ENCODE measurements at places on chromosomes 1 and 21.

DNA sequence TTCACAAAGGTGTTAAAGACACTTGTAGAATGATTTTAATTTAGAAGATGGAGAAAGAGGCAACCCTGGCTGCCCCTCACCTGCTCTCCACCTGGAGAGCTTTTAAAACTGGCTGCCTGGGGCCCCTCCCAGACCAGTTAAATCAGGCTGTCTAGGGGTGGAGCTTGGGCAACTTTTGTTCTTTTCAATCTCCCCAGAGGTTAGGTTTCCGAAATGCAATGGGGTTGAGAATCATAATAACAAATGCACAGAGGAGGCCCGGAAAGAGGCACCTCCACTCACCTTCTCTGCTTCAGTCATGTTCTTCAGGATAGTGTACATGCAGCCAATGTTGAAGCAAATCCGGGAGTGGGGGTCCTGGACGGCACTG, 400 bp downstream of the NCF2 start:
- DNase-seq = no peak

DNA sequence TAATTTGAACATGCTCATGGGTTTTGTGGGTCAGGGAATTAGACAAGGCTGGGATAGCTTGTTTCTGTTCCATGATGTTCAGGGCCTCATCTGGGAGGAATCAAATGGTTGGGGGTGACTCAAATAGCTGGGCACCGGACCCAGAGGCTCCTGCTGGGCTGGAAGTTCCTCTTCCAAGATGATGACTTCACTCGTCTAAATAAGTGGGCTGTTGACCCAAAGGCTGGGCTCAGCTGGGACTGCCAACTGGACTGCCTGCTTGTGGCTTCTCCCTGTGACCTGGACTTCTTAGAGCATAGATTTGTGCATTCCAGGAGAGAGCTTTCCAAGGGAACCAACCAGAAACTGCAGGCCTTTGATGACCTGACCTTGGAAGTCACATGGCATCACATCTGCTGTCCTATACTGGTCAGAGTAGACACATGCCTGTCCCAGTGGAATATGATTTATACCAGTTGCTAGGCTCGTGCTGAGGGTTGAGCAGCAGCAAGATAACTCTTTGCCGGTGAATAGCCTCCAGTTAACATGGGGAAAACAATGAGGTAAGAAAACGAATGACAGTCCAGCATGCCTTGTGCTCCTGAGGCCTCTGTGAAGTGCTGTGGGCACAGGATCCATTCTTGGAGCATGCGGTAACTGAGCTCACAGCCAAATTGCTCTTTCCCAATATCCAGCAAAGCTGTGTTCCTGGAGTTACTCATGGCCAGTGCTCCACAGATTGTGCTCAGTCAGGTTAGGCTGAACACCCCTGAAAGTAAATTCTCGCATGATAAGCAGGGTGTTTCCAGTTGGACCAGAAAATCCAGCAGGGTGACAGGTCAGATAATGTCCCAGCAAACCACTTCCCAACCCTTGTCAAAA, 272.9 kb upstream of the TMEM51 start:
- no peak for DNase-seq

DNA sequence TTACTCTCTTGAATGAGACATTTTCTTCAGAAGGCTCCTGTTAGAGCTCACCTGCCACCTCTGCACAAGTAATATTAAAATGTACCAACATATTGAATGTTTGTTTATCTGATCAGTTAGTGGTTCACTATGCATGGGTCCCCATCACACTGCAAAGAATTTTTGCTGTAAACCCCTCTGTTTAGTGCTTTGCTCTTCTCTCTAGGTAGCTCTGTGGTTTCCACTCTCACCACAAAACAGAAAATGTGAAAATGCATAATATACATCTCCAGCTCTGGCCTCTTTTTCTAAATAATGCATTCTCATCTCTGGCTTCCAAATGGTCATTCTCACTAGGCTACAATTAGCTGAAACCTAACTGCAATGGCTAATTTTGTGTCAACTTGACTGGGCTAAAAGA, 176.7 kb downstream of the TRIM33 start:
- DNase-seq = no peak

DNA sequence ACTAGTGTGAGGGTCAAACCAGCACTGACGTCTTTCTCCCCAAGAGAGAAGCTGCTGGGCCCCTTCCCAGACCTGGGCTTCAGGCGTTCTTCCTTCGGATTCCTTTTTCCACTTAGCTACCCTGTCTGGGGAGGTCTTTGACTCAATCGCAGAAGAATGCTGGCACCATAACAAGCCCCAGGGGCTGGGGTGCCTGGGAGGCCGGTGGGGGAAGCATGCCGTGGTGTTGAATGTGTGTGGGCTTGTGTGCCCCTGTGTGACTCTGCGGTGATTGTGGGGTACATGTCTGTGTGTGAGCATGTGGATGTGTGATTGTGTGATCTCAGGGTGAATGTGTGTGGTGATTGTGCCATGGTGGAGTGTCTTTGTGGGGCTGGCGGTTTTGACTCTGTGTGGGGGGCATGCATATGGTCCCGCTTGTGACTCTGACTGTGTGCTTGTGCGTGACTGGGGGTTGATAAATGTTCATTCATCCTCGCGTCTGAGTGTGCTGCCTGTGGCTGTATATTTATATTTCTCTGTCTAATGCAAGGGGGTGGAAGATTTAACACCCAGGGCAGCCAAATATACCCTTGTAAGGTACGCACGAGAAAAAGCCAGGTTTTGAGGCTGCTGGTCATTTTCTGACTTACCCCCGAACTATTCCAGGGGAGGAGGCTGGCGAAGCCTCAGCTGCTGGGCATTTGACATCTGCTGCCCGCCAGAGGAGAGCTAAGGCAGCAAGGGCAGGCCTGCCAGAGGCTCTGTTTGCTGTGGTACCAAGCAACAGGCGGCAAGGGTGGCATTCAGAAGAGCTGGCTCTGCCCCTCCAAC, 1.1 kb upstream of the SYNC start:
- no peak for DNase-seq

- DNase-seq = no peak
Observed at GRCh38 chr1:53606651-53607051, 132.3 kb downstream of the GLIS1 start.

DNA sequence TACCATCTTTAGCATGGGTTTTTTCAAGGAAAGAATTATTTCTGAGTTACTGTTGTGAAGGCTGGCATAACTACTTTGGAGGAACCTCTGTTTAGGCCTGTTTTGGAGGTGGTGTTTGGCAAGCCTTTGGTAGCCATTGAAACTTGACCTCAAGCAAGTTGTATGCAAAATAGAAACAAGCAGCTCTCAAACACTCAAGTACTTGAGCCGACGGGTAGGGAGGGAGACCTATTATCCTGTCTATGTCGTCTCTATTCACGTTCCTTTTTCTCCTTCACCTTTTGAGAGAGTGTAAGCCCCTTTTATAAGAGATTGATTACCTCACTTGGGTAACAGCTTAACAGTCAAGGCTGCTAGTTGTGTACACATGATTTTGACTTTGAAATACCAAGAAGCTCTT, 878.3 kb upstream of the CXADR start:
- peak; percentile 92 for DNase-seq

- no peak for DNase-seq
Observed at GRCh38 chr21:41628256-41628655, 120.3 kb upstream of the TMPRSS2 start.

- peak; percentile 66 for DNase-seq
Observed at GRCh38 chr1:41268154-41268770, 26.2 kb upstream of the SCMH1 start.

- DNase-seq = no peak
Observed at GRCh38 chr1:59696421-59697115, 118.2 kb upstream of the HOOK1 start.

DNA sequence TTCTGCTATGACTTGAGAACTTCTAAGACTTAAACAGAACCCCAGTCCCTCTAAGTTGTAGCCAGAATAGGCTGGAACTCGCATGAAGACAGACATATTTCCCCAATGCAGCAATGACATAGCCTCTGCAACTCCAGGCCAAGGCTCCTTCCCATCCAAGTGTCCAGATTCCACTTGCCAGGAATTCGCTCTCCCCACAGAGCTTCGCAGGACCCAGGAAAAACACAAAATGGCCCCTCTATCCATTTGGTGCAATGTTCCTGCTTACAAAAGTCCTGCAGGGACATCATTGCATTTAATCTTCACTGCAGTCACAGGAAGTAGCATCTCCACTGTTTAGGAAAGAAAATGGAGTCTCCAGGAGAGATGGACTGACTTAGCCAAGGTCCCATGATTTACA, 147.5 kb upstream of the KLHDC7A start:
- no peak for DNase-seq

DNA sequence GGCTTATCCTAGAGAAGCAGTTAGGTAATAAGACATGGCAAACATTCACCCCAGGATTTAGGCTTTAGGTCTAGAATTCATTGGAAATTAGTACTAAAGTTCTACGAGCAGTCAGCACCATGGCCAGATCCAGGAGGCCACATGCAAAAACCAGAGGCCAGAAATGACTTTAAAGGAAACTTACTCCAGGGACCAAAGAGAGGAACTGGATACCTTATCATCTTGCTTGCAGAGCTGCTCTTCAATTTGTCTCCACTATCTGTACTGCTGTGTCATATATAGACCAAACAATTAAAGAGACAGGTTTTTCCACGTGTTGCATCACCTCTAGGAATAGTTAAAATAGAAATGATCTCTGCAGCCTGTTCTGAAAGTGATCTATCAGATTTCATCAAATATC, 127.8 kb downstream of the LMX1A start:
- no peak for DNase-seq

- no peak for DNase-seq
Observed at GRCh38 chr1:218467101-218468072, 122.3 kb downstream of the TGFB2 start.

GRCh38 chr1:27333717-27334279, 8.0 kb upstream of the SYTL1 start:
- DNase-seq = no peak

GRCh38 chr21:46173573-46173972, 10.7 kb downstream of the SPATC1L start:
- no peak for DNase-seq

DNA sequence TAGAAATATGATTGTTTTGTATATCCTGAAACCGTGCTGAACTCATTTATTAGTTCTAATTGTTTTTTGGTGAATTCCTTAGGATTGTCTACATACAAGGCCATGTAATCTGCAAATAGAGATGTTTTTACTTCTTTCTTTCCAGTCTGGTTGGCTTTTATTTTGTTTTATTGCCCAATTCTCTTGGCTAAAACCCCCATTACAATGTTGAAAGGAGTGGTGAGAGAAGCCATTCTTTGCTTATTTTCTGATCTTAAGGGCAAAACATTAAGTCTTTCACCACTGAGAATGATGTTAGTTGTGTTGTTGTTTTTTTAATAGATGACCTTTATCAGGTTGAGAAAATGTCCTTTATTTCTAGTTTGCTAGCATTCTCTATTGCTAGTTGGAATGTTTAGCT, 157.3 kb downstream of the NTMT2 start:
- no peak for DNase-seq

GRCh38 chr21:27803571-27803970, 836.7 kb upstream of the ADAMTS5 start:
- no peak for DNase-seq

- DNase-seq = no peak
Observed at GRCh38 chr1:13666317-13666716, 33.7 kb upstream of the PRDM2 start.

- no peak for DNase-seq
Observed at GRCh38 chr21:34911360-34911759, 137.7 kb downstream of the RUNX1 start.

GRCh38 chr1:172241540-172241939, 178.9 kb upstream of the C1orf105 start:
- no peak for DNase-seq

GRCh38 chr1:183230413-183230812, 44.3 kb downstream of the LAMC2 start:
- no peak for DNase-seq

GRCh38 chr1:7386226-7387052, 384.7 kb upstream of the VAMP3 start:
- peak; percentile 5 for DNase-seq

- DNase-seq = no peak
Observed at GRCh38 chr1:231338270-231339128, at the start of gene SPRTN. SPRTN (plus strand) TSS chr1:231338293; CDS start chr1:231338384, 91 bp downstream.

DNA sequence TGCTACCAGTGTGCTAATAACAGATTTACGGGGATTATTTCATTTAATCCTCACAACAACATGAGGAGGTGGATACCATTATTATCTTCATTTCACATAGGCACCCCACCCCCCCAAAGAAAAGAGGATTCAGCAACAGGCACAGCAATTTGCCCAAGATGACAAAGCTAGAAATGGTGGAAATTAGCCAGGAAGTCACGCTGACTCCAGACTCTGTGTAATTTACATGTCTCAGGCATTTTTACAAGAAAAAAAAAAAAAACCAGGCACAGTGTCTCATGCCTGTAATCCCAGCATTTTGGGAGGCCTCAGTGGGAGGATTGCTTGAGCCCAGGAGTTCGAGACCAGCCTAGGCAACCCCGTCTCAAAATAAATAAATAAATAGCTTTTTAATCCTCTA, 37.5 kb upstream of the PRDM2 start:
- no peak for DNase-seq

DNA sequence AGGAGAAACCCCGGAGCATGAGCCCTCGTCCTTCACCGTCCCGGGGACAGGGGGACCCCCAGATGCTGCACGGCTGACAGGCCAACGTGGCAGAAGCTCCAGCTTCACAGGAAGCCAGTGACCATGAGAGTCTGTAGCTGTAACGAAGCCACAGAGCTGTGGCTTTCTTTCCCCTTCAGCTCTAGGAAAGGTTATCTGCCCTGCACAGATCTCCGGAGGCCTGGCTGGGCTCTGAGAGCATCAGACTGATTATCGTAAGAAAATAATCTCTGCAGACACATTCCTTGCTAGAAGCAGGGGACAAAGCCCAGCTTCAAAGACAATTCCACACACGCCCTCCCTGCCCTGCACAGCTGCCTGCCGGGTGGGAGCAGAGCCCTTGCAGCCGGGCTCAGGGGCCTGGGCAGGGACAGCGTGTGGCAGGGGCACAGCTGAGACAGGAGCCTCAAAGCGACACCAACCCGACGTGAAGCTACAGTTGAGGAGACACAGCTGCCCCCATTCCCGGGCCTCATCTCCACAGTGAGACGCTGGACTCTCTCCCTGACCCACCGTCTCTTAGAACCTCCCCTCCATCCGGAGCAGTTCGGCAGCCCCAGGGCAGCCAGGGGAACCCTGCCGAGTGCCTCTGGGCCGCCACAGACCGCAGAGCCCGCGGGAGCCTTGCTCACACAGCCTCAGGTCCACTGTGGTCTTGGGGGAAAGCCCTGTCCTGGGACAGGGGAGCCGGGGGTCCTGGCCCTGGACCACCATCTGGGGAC, 30.6 kb downstream of the POFUT2 start:
- no peak for DNase-seq

- no peak for DNase-seq
Observed at GRCh38 chr1:180265871-180266270, 35.8 kb downstream of the LHX4 start.

- no peak for DNase-seq
Observed at GRCh38 chr1:161381707-161382106, 14.0 kb upstream of the CFAP126 start.

DNA sequence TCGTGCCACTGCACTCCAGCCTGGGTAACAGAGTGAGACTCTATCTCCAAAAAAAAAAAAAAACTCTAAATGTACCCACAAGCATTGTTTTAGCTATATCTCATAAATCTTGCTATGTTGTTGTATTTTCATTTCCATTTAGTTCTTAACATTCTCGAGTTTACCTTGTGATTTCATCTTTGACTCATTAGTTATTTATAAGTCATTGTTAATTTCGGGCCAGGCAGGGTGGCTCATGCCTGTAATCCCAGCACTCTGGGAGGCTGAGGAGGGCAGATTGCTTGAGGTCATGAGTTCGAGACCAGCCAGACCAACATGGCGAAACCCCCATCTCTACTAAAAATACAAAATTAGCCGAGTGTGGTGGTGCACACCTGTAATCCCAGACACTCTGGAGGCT, 11.7 kb downstream of the HES2 start:
- DNase-seq = no peak

- DNase-seq = no peak
Observed at GRCh38 chr1:53296117-53296749, 31.6 kb downstream of the LRP8 start.
